ENCODE measurements at places on chromosomes 13 and 19.

DNA sequence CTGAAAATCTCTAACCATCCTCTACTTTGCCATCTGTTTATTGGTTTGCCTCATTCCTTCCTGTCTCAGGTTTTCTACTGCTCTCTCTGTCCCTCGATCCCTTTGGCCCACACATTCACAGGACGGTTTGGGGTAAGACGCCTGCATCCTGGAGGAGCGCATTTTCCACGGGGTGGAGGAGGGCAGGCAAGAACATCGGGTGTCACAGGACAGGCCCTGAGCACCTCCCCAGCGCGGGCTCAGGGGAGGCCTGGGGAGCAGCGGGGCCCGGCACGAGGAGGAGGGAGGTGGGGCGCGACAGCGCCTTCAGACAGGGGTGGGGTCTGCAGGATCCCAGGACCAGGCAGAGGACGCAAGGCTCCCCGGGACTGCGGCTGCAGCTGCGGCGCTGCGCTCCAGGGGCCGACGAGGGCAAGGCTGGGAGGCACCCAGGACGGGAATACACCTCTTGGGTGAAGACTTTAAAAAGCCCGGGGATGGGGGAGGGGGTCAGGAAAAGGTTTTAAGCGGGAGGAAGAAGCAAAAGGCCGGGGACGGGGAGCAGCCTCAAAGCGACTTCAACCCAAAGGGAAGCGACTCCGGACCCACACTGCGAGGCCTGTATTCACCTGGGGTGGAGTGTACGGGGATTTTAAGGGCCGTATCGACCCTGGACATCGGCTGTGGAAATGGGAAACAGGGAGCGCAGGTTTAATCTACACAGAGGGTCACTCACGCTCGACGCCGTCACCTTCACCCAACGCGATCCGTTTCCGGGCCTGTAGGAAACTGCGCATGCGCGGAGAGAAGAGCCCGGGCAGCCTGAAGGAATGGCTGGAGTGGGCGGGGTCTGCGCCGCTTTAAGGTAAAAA lies at the start of gene ZNF415:
TSS of gene ZNF415 (minus strand) at position 770 of the 851 bp plus-strand sequence. CDS start 10,234 bp downstream, outside the sequence.
- DNase-seq = peak; percentile 35

- DNase-seq = no peak
These were observed 14.4 kb downstream of the CEACAM4 start for GRCh38 chr19:41612483-41612882.

DNA sequence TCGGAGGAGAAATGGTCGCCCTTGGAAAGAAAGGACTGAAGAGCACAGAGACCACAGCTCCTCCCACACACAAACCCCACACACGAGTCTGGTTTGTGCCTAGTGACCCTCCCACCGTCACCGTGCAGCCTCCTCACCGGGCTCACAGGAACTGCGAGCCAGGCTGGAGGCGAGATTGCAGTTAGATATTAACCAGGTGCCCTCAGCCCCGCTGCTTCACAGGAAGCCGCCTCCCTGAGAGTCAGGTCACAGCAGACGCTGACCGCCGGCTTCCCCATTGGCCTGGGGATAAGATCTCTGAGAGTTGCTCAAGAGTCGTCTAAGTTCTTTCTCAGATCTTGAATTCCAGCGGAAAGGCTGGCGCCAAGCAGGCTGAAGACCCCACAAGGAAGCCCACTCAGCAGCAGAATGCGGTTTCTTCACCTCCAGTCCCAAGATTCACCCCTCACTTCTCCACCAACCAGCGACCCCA lies 870 bp downstream of the ZNF44 start:
- DNase-seq = peak; percentile 52

DNA sequence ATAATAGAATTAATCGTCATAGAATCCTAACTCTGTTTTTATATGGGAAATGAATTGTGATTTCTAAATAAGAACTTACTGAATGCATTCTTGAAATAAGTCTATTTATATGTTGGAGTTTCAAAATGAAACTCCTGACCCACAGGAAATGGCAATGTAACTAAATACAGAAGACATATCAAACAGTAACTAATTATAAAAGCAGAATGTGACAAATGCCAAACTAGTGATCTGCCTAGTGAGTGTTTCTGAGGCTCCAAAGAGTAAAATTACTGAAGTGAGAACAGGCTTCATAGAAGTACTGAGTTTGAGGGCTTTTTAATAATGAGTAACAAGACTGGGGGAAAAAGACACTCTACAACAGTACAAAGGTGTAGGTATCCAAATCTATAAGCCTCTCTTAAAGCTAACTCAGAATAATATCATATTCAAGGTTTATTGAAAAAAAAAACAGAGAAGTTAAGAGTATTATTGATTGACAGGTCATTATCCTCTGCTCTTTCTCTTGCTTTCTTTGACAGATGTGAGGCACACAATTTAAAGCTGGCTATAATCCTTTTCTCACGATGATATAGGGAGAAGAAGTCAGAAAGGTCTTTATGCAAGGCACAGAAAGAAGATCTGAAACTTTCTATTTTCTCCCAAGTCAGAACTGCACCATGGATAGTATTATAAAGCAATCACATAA lies 17.4 kb upstream of the ATXN8OS start:
- no peak for DNase-seq

GRCh38 chr13:110410936-110411687 lies 104.0 kb downstream of the COL4A2 start:
- no peak for DNase-seq

- DNase-seq = no peak
These were observed 208.0 kb upstream of the UBL3 start for GRCh38 chr13:30058429-30058828.

- no peak for DNase-seq
These were observed 185.2 kb upstream of the SOX1 start for GRCh38 chr13:111881700-111882099.

- no peak for DNase-seq
These were observed 3.0 kb upstream of the NANOS2 start for GRCh38 chr19:45917421-45918091.

DNA sequence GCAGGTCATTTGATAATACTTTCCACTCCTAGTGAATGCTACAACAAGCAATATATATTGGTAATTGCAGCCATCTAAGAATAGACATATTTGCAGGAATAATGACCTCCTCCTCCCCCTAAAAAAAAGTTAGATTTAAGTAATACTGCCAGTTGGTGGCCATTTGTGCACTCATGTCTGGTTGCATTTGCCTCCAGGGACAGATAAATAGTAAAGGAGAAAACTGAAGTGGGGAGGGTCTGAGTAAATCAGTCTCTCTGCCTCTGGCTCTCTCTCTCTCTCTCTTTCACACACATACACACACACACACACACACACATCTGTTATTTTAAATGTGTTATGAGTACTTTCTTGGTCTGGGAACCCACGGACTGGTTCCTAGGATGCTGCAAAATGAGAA lies 125.5 kb upstream of the UQCRFS1 start:
- no peak for DNase-seq

DNA sequence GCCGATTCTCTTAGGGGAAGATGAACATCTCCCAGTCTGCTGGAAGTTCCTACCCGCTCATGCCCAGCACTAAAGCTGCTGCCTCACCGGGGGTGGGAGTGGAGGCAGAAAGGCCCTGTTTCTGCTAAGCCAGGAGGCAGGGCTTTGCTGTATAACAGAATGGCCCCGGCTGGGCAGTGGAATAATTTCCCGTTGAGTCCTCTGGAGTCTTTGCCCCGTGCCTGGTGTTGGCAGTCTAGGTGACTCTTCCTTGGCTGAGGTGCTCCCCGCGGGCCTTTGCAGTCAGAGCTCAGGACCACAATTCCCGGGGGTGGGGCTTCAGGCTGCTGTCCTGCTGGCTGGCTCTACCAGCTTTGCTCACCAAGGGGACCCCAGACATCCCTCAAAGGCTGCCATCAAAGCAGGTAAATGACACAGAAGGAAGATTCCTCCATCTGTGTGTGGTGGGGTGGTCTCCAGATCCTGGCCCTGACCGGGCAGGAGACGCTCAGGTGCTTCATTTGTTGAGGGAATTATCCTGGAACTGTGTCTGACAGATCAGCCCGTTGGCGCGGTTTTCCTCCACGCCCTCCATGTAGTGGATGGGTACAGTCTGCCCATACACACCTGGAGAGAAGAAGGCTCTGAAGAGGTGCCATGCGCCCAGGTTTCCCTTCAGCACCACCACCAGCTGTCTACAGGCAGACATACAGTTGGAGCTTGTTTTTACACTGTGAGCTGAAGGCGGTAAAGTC lies 209.9 kb downstream of the TEX29 start:
- no peak for DNase-seq

DNA sequence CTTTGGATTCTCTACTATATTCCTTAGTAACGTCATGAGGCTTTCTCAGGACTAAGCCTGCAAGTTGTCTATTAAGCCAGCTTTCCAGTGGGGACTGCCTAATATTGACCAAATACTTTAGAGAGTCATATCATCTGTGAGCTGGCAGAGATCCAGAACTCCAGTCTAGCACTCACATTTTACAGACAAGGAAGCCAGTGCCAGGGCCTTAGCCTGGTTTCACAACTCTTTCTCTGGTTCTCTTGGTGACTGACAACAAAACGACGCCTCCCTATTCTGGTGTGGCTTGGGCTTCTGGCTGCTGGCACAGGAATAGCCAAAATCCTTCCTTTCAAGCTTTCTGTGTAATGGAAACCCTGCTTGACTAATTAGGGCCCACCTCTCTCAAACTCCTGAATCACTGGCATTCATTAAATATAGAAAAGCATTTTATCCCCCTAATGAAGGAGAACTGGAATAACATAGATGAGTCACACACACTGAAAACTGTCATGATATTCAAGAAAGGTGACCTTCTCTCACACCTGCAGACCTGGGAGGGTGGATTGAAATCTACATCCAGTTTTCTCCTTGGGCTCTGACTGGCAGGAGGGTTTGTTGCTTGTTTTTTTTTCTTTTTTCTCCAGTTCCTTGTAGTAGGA lies 75.2 kb upstream of the UBL3 start:
- DNase-seq = peak; percentile 2

GRCh38 chr19:35718345-35719041 lies 690 bp downstream of the KMT2B start:
- peak; percentile 25 for DNase-seq

- DNase-seq = no peak
These were observed 1.7 kb upstream of the ANKRD10 start for GRCh38 chr13:110916301-110917142.

- DNase-seq = no peak
These were observed 24.2 kb downstream of the RANBP3 start for GRCh38 chr19:5953680-5954213.

DNA sequence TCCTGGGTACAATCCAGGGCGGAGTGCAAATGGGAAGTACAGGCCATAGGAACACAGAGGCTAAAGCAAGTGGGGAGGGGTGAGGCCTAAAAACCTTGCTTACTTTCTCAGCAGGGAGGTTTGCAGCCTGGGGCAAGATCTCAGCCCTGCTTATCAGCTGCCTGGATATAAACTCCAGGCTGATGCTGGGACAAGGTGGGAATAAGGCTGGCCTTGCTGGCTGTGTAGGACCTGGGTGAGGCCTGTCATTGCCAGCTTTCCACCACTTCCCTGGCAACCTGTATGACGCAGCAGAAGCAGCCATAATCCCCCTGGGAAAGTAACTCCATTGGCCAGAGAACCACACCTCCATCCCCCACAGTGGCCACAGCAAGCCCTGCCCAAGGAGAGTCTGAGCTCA lies 279.1 kb upstream of the ATXN8OS start:
- no peak for DNase-seq

DNA sequence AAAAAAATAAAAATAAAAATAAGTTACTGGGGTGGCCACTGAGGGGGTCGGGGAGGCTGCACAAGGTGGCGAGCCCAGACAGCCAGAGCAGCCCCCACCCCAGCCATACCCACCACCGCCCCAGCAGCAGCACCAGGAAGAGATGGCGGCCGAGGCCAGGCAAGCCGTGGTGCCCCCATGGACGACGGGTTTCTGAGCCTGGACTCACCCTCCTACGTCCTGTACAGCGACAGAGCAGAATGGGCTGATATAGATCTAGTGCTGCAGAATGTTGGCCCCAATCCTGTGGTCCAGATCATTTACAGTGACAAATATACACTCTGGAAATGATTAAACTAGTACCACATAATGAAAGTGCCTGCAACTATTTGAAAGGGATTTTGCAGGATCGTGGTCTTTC lies 71.6 kb upstream of the ZDHHC20 start:
- DNase-seq = no peak

- no peak for DNase-seq
These were observed 269.0 kb downstream of the FGF14 start for GRCh38 chr13:102132777-102133295.

DNA sequence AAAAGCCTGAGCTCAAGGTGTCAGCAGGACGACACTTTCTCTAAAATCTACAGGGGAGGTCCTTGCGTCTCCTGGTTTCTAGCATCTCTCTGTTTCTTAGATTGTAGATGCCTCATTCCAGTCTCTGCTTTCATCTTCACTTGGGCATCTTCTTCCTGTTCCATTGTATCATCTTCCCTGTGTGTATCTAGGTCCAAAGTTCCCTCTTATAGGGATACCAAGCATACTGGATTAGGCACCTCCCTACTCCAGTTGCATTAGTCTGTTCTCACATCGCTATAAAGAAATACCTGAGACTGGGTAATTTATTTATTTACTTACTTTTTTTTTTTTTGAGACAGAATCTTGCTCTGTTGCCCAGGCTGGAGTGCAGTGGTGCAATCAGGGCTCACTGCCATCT lies 91.3 kb upstream of the ABCC4 start:
- DNase-seq = no peak

DNA sequence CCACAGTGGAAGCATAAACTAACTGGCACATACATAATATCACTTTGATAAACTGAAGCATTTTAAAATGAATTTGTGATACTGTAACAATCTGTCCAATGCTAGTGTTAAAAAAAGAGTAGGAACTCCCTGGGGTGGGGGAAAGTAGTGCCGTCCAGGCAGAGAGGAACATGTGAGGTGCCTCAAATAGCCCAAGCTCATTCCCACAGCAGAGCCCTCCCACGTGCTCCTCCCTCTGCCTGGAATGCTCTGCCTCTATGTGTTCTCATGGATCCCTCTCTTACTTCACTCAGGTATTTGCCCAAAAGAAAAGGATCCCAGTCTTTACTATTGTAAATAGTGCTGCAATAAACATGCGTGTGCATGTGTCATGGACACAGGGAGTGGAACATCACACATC lies 188.1 kb downstream of the NHLRC3 start:
- no peak for DNase-seq

DNA sequence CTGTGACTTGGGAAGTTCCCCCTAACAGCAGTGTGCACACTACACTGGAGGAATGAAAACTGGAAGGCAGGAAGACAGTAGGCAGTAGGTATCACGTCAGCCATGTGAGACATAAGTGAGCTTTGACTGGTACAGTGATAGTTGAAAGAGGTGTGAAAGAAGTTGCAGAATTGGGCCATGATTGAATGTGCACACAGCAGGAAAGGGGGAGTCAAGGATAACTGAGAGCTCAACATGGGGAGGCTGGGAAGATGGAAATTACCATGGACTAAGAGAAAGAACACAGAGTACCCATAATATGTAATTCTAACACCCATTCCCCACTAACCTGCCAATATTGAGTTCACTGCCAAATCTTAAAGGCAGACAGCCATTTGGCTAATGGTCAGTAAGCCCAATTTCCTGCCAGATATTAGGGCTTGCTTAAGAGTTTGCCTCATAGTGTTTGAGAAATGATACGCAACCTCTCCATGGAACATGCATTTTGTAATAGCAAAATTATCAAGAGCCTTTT lies 321.7 kb downstream of the DCT start:
- no peak for DNase-seq

- no peak for DNase-seq
These were observed 289.7 kb downstream of the SLITRK6 start for GRCh38 chr13:85509512-85509911.

- DNase-seq = no peak
These were observed 824 bp upstream of the ZNF331 start for GRCh38 chr19:53537121-53537520.
